ENCODE measurements at places on chromosomes 1 and 21.

GRCh38 chr1:223197923-223198627, 55.0 kb upstream of the TLR5 start:
- DNase-seq = no peak

DNA sequence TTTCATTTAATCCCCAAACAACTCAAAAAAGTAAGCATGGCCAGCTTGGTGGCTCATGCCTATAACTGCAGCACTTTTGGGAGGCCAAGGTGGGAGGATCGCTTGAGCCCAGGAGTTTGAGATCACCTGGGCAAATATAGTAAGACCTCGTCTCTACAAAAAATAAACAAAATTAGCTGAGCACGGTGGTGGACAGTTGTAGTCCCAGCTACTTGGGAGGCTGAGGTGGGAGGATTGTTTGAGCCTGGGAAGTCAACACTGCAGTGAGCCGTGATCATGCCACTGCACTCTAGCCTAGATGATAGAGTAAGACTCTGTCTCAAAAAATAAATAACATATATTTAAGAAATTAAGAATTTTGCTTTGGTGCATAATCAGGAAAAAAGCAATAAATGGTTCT, 6.1 kb upstream of the AKR1A1 start:
- DNase-seq = no peak

DNA sequence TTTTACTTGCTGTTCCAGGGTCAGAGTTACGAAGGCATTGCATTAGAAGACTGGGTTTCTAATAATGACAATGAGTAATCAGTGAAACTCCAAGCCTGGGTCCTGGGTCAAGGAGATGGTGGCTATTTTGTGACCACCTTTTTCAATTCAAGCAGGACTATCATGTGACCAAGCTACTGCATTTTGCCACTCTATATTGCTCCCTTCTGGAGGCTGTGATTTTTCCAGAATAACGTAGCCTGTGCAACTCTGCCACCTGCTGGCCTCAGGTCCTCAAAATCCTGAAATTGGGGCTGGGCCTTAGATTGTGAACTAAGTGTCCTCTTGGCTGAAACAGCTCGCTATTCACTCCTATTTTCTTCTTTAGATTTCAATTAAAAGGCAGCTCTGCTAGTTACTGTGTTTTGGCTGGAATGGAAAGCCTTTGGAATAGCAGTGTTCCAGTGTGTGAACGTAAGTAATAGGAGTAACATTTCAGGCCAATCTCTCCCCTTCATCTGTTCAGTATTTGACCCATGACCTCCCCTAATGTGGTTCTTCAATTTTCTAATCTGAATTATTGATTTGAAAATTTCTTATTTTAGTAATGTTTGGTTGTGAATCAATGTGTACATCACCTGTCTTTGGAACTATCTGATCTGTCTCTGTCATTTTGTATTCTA, 52.9 kb upstream of the CD46 start:
- peak; percentile 7 for DNase-seq

DNA sequence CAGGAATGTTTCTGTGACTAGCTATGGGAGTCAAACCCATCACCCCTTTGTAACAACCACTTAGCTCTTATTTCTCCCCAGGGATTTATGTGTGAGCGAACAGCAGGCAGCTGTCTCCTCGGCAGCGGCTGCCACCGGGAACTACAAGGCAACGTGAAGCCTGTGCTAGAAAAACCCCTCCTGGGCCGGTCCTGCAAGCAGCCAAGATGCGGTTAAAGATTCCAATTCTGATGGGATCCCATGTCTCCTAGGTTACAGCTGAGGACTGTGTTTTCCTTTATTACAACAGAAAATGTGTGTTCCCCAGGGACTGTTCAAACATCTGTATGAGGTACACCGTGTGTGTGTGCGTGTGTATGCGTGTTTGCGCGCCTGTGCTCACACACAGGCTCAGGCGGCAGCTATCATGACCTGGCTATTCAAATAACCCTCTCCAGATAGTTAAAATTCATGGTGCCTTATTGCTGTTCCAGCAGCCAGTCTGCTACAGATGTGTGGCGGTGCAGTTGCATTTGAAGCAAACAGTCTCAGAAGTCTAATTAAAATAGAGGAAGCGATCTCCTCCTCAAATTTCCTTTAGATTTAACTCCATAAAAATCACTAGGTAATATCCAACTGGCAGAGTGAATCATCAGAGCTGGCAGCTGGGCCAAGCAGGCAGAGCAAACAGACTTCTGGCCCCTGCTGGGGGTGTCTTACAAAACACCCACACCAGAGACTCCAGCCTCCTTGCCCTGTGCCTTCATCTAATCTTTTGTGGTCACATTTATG, 68.0 kb downstream of the LMX1A start:
- no peak for DNase-seq

- no peak for DNase-seq
Measured at GRCh38 chr1:194795917-194796593, 1609.6 kb upstream of the B3GALT2 start.

DNA sequence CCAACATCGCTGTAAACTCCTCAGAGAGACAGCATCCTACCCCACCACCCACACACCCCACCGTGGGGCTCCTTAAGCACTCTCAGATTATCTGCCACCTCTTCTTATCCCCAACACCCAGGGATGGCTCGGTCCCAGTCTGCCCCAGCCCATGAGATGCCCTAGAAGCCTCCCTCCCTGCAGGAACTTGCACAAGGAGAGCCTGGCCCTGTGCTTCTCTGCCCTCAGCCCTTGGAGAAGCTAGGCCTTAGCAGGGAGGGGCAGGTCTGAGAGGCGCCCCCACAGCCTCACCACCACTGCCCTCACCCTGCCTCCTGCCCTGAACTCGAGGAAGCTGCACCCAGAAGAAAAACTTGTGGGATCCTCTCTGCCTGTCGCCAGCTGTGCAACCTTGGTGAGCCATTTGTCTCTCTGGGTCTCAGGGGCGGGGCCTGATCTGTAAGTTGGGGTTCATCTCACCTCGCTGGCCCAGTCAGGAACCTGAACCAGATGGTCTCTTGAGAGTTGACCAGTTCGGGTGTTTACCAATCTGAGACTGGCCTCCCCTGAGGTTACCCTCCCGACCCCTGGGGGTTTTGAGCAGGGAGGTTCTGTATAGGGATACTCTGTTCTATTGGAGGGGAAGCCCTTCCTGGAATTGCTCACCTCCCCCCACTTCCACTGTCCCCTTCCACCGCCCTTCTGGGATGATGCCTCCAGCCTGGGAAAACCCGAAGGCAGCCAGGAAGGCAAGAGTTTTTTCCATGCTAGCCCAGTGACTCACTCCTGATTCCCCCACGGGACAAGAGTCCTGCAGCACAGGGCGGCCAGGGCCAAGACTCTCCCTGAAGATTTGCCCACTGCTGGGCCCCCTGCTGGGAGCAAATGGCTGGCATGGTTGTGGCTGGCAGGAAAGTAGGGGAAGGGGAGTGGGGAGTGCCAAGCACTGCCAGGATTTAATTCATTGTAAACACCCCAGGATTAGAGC, at the start of gene S100A3:
S100A3 (minus strand) TSS at position 537 of the 967 bp plus-strand sequence. CDS start 773 bp downstream, outside the sequence.
- peak; percentile 74 for DNase-seq

- no peak for DNase-seq
Measured at GRCh38 chr1:22845398-22845935, 127.2 kb downstream of the LACTBL1 start.

DNA sequence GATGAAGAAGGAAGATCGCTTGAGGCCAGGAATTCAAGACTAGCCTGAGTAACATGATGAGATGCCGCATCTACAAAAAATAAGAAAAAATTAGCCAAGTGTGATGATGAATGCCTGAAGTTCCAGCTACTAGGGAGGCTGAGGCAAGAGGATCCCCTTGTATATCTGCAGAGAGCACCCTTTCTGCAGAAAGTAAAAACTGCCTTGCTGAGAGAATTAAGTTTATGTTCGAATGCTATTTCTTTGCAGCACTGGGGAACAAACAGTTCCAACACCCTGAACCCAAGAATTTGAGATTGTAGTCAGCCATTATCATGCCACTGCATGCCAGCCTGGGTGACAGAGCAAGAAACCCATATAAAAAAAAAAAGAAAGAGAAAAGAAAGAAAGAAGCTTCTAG, 20.6 kb upstream of the KCNT2 start:
- DNase-seq = no peak

DNA sequence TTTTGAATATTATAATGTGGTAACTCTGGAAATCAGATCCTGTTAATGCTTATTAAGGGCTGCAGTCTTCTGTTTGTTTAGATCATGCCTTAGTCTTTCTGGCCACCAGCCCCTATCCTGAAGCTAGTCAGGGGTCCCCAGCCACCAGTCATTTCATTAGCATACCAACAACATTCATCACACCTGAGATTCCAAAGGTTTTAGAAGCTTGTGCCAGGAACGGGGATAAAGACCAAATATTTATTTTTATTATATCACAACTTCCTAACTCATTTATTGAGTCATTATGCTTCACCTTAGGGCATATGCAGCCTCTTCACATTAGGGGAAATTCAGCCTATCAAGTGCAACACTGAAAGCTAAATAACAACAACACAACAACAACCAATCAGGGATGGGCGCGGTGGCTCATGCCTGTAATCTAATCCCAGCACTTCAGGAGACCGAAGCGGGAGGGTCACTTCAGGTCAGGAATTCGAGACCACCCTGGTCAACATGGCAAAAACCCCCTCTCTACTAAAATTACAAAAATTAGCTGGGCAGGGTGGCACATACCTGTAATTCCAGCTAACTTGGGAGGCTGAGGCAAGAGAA, 2.9 kb upstream of the PSEN2 start:
- no peak for DNase-seq

DNA sequence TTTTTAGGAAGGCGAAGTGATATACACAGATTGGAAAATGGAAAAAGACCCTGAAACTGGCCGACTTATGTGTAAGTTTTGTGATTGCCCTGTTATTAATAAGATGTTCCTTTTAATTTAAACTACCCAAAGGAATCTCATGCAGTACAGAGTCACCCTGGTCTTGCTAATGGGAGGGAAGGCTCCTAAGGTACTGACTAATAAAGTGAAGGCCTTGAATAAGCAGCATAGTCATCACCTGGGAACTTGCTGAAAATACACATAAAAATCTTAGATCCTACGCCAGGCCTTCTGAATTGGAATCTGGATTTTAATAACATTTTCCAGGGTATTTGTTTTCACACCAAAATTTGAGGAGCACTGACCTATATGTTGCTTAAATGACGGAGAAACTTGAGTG, 73.4 kb upstream of the MCOLN3 start:
- no peak for DNase-seq
